ENCODE measurements at places on chromosomes 12 and 14. TPM values are rescaled to one million over a fixed set of nuclear protein-coding genes. Genes with fewer than 3 reads are reported as not detected.

Gene CMTM5
- not detected for total RNA-seq

DNA sequence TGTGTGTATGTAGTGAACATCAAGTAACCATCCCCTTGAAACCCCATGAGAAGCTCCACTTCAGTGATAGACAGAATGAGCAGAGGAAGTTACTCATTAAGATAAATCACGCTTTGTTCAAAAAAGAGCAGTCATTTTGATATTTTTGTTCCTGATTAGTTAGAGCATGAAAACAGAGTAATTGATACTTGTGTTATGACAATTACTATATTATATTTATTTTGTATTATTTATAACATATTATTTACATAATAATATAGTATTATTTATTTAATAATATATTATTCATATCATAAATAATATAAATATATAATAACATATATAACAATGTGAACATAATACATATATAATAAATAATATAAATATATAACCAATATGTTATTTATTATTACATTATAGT lies 580.9 kb downstream of the SOX5 start:
- no peak for DNase-seq

DNA sequence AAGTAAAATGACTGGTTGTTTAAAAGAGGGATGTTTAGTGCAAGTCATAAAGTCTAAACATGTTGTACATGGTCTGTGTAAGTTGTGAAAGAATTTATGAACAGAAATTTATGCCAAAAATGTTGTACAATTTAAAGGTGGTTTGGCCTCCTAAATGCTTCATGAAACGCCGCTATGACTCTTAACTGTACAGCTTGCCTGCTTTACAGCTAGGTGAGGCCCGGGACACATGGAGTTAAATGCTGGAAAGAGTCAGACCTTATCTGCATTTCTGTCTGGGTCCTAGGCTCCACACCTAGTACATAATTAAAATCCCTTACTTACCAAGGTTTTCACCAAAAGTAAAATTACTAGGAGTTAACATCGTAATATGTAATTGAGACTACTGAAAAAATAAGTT lies 28.4 kb upstream of the B4GALNT1 start:
- DNase-seq: no peak

Gene SYCP3
- total RNA-seq: 0.22 TPM

Gene KITLG
- 0.08 TPM for total RNA-seq

Gene TEX52
- total RNA-seq: not detected

Gene OTX2
- total RNA-seq: not detected

DNA sequence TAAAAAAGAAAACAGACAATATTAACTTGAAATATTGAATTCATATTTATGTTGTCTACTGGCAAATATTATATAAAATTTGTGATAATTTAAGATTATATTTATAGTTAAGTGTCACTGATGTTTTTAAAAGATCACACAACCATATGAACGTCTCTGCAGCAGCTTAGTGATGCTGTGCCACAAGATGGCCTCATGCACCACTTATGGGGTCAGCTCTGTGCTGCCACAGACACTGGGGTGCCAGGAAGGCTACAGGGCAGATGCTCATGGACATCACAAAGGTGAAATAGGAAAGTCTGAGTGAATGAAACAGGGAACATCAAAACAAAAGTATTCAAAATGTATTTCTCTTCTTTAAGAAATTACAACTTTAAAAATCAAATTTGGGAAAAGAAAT lies 13.1 kb downstream of the ATXN3 start:
- DNase-seq: no peak

DNA sequence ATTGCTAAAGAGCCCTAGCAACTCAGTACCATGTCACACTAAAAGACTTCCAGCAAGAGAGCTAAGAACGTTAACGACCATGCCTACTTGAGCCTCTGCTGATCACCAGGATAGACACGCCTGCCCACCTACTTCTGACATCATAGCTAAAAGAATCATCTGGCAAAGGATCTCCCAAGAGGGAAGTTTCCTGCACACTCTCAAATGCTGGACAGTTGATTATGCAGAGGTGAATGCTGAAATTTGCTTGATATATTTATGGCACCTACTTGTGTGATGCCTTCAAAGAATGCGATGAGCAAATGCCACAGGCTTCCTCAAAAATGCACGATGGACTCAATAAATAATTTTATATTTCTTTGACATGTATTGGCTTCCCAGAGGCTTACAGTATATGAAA lies 113.6 kb downstream of the GALC start:
- no peak for DNase-seq

DNA sequence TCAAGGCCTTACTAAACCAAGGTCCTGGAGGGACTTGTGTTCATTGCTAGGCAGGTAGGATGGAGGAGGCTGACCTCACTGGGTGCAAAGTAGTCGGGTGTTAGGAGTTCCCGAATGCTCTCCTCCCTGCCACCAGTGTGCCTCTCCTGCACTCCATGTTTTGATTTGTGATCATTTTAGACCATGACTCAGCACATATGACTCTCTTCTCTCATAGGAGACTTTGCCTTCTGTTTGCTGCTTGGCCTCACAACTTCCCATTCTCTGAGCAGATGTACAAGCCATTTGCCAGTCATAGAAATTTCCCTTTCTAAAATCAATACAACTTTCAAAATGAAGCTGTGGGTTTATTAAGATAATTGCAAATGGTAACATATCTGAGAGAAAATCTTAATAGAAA lies 46.6 kb upstream of the LRIG3 start:
- DNase-seq: no peak

DNA sequence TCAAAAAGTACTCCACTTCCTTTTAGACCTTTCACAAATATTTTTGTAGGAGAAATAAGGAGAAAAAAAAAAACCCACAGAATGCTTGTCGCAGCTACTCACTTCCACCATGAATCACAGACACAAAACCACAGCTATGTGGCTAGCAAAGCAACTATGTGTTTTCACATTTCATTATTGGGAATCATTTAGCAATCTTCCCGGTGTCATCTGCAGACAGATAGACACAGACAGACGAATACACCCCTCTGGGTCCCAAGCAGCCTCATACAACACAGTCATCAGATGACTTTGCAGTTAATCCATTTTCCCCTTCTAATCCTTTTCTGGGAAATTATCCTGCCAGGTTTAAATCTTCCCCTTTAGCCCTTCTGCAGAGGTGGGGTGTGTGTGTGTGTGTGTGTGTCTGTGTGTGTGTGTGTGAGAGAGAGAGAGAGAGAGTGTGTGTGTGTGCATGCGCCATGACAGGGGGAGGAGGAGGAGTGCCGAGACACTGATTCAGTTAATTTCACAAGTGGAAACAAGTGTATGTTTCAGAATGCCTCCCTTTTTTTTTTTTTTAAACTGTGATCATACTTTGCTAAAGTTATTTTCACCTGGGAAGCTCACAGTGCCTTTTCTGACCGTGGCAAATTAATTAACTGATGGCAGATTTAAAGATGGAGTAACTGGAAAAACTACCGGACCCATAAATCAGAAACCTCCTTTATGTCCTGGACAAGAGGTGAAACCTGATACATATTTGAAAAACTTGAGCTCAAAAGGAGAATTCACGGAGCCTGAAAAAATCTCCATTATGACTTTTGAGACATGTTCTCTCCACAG lies 39.9 kb downstream of the LTBP2 start:
- no peak for DNase-seq

Gene KLRC2
- 0.82 TPM for total RNA-seq

GRCh38 chr12:21172079-21172478 lies 41.1 kb downstream of the SLCO1B1 start:
- no peak for DNase-seq

DNA sequence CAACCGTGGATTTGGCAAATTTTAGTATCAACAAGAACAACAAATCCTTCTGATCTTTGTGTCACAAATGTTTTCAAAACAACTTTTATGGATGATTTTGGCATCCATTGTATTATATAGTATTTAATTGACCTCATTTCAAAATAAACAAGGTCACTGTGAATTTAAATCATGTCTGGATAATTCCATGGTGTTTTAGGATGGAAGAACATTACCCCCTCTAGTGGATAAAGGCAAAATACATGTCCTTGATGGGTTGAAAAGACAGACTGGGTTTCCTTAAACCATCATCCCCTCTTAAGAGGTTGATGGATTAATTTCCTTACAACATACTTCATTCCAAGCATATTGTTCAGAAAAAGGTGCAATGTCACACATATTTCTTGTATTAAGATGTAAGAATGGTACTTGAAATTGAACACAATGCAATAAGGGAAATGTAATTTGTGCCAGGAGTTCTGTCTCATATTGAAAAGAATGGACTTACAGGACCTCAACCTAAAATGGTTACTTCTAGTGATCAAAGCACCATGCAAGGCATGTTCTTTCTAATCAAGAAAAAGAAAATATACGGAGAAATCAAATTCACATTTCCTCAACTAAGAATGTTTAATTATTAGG lies 352.0 kb downstream of the BCAT1 start:
- DNase-seq: no peak

- no peak for DNase-seq
Observed at GRCh38 chr14:101226603-101227425, 323.3 kb upstream of the RTL1 start.

DNA sequence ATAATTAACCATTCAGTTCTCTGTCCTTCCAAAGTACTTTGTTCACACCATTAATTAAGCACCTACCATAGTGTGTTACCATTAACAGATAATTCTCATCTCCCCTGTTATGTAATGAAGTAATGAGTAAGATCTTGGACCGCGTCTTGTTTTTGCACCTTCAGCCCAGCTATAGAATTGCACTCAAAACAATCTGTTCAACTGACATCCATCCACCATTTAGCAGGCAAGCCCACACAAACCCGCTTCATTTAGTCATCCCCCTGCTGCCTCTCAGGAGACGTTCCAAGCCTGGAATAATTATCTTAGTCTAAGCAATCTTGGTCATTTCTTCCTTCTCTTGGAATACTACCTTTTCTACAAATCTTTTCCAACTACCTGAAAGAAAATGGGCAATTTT lies 74.4 kb downstream of the DUSP16 start:
- DNase-seq: no peak

DNA sequence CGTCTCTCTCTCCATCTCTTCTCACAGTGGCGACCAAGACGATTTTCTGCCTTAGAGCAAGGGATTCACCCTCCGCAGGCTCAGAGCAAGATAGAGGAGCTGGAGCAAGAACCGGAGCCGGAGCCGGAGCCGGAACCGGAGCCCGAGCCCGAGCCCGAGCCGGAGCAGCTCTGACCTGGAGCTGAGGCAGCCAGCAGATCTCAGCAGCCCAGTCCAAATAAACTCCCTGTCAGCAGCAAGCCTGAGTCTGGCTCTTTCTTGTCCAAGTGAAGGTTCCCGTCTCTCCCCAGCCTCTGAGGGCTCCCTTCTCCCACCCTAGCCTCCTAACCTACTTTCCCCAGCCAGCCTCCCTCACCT lies 5.9 kb downstream of the LAG3 start:
- DNase-seq: no peak

DNA sequence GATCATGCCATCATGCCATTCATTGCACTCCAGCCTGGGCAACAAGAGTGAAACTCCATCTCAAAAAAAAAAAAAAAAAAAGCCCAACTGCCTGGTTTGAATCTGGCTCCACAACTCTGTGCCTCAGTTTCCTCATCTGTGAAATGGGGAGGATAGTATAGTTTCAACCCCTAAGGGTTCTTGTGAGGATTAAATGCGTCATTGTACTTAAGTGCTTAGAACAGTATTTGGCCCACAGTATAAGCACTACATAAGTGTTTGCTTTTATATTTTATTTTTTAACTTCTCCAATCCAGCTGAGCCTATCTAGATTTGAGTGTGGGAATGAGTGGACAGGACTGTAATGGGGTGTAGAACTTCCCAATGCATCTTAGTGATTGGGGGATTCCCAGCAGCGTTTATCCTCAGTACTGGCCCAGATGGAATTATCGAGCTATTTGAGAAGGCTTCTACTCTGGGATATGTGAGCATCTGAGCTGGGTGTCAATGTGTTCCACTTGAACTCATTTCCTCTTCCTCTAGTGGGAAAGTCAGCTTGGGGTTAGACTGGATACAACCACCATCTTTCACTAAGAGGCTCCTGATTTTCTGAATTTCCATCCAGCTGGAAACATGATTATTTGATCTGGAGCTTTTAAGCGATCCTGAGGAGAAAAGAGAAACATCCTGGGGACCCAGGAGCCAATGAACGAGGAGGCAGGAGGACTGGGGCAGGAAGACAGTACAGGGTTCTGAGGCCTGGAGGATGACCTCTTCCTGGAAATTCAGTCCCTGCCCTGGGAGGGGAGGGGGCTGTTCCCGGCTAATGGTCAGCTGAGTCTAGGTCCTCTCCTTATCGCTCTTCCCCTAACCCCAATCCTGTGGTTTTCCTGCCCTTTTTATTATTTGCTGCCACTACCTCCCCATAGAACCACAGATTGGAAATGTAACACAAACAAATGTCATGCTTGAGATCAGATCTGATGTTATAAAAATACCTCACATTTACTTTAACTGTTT lies 9.3 kb upstream of the ESPL1 start:
- no peak for DNase-seq

Gene ENDOU
- total RNA-seq: 0.08 TPM

Measured in activated naive CD8-positive, alpha-beta T cell treated with anti-CD3 and anti-CD28 coated beads for 36 hours (primary cell).